ENCODE measurements at places on chromosomes 1 and 21. TPM values are rescaled to one million over a fixed set of nuclear protein-coding genes. Genes with fewer than 3 reads are reported as not detected.

The LRRC71 gene
- total RNA-seq, result not detected

The TSACC gene
- 0.94 TPM for total RNA-seq

The NTNG1 gene
- 0.48 TPM for total RNA-seq

The TCP10L gene
- 0.43 TPM for total RNA-seq

DNA sequence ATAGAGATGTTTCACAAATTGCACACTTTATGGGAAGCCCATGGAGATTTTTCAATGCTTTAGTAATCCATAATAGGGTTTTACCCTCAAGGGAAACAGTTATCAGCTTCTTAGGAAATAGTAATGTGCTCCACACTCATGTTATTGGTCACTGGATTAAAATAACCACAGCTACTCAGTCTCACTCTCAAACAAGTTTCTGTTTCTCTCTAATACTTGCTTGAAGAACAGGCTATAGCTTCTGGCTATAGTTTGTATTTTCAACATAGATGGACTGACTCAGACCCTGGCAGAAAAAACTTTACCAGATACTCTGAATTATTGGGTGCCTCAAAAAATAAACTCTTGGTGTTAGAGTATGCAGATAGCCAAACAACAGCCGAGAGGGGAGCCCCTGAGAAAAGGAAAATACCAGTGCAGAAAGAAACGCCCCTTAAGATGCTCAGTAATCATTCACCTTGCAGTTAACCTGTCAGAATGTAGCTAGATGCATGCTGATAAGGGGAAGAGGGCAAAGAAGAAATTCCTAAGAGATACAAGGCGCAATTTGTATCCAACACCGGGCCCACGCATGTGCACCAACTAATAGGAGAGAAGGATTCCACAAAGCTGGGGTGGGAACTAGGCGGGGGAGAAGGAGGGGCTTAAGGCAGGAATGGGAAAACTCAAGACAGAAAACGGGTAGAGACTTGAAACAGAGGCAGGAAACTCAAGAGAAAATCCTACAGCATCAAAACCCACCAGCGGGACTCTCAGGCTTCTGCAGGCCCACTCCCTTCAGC is 30.4 kb upstream of the PDE4B start:
- no peak for DNase-seq

DNA sequence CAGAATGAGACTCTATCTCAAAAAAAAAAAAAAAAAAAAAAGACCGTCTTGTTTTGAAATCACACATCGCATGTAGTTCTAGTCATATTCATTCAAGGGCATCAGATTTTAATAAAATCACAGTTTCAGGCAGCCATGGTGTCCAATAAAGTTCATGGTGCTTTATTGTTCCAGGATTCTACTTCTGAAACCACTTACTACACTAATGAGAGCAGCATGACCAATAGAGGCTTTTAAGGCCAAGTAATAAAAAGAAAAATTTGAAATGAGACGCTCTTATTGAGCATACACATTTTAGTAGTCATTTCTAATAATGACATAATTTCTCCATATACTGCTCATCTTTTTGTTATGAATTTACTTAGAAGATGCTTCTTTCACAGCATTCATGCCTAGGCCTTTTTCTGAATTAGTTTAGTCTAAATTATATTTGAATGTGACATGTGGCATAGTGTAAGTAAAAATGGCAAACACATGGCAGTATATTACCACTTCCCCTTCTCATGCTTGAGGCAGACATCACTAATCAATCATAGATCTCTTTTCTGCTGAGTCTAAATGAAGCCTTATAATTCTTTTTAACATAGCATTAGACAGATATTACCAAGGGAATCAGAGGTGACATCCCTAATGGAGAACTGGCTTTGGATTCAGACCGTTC is 18.5 kb downstream of the NTMT2 start:
- no peak for DNase-seq

GRCh38 chr1:5286244-5286643 is 631.8 kb downstream of the AJAP1 start:
- DNase-seq, result peak; percentile 10

DNA sequence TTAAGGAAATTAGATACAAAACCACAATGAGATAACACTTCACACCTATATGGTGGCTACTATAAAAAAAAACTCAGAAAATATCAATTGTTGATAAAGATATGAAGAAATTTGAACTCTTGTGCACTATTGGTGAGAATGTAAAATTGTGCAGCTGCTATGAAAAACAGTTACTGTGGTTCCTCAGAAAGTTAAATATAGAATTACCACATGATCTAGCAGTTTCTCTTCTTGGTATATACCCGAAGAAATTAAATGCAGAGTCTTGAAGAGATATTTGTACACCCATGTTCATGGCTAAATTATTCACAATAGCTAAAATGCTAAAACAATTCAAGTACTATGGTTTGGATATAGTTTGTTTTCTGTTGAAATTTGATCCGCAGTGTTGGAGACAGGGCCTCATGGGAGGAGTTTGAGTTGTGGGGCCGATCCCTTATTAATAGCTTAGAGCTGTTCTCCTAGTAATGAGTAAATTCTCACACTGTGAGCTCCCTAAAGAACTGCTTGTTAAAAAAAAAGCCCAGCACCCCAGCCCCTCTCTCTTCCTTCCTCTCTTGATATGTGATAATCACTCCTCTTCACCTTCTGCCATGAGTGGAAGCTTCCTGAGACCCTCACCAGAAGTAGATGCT is 1412.1 kb downstream of the PLA2G4A start:
- DNase-seq, result no peak

DNA sequence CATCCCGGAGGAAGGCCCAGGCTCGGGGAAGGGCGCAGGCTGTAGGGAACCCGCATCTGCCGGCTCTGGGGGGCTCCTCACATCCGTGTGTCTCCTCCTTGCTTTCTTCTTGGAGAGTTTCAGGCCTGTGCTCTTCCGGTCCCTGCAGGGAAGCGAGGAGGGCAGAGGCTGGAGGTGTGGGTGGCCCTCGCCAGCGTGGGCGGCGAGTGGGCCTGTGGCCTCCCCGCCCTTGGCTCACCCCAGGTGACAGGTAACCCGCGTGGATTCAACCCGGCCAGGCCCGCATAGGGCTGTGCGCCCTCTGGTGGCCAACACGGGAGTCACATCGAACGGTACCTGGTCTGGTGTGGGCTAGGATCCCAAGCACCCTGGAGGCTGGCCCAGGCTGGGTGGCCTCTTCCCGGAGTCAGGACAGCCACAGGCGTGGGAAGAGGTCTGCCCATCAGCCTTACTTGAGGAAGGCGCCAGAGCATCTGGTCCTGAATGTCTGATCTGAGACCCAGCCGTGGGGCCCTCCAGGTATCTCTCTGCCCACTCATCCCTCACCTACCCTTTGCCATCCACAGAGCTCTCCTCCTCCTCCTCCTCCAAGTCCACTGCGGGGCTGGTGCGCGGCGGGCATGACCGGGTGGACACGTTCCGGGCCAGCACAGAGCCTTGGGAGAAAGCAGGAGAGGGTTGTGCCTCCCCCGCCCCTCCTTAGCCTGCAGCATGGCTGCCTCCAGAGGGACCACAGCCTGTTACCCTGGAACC is 9.6 kb upstream of the TNFRSF25 start:
- DNase-seq, result peak; percentile 77

DNA sequence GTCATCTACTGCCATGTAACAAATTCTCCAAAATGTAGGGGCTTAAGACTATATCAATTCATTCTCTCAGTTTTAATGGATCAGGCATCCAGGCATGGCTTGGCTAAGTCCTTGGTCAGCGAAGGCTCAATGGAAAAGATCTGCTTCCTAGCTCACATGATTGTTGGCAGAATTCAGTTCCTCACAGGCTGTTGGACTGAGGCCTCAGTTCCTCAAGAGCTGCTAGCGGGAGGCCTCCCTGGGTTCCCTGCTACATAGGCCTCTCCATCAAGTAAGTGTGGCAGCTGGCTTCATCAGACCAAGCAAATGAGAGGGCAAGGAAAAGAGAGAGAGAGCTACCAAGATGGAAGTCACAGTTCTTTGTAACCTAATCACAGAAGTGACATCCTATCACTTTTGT is 19.6 kb upstream of the EYA3 start:
- no peak for DNase-seq

The BSDC1 gene
- 67.7 TPM for total RNA-seq

- DNase-seq, result no peak
Observed at GRCh38 chr1:68145418-68146126, 86.8 kb downstream of the WLS start.

- no peak for DNase-seq
Observed at GRCh38 chr1:22133247-22133930, 9.5 kb downstream of the WNT4 start.

- DNase-seq, result no peak
Observed at GRCh38 chr1:60146884-60147283, 73.3 kb upstream of the C1orf87 start.

GRCh38 chr21:37063433-37063832 is 9.4 kb downstream of the PIGP start:
- DNase-seq, result no peak

The ACADM gene
- total RNA-seq, result 48.9 TPM

DNA sequence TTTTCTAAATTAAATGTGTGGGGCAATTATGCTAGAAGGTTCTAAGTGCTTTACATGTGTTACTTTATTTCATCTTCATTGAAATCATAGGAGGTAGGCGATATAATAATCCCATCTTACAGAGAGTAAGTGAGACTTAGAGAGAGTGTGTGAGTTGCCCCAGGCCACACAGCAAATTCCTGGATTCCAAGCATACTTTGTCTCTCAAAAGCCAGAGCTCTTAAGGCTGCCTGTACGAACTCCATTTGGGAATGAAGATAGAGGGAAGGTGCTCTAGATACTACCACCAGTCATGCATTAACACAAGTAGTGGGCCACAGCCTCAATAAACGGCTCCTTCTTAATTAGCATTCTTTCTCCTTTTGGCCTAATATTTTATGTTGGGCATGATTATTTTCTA is 170.1 kb downstream of the SIPA1L2 start:
- no peak for DNase-seq

DNA sequence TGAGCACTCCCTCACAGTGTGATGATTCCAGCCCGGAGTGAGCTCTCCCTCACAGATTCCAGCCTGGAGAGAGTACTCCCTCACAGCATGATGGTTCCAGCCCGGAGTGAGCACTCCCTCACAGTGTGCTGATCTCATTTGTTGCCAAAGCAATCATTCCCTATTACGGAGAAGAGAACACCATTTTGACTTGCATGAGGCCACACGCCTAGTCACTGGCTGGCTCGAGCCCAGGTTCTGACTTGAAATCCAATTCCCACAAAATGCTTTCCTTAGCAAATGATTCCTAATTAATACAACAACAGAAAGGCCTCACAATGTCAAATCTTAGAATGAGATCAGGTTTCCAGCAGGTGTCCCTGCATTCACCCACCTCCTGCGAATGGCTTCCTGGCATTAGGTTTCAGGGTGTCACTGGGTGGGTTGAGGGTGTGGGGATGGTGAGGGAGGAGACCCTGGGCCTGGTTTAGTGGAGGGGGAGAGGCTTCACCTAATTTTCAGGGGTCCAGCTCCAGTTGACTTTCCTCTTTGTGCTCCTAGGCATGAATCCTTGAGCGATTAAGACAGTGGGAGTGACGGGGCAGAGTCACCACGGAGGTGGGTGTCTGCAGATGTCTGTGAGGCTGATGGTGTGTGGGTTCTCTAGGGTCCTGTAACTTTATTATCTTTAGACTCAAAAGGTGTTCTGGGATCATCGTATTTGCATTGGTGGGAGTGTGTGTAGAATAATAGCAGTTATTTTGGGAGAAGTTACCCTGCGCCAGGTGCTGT is 158.5 kb downstream of the KCNJ6 start:
- no peak for DNase-seq

All from activated T-cell treated with anti-CD3 and anti-CD28 coated beads, Interleukin-2, amount 50 U/mL, for 72 hours (primary cell).